LoVo (cell line): ENCODE measurements at places on chromosomes 6 and 20.
A peak's percentile ranks its signal among the peaks of the same experiment; 100 is the strongest.

DNA sequence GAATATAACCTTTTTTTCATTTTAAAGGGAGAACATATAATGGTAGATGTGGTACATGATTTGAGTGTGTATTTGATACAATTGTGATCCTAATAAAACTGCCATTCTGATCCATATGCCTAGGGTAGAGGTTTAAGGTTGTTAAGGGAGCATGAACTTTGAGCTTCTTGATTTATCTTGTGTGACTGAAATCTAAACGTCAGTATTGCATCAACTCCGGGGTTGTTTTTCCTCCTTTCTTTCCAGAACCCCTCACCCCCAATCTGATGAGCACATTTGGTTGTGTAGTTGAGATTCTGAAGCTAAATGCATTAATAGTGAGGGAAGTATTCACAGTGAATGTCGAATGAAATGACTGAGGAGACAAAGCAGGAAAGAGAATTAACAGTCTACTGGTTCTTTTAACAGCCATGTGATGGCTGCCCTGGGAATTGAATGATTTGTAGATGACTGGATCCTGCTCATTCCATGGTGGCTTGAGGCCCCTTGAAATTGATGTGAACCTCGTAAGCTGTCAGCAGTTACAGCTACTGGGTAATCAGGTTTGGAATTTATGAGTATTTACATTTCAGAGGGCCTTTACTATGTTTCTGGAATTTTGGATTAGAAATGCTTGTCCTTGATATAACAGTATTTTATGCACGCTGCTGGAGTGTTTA lies 44.8 kb downstream of the FARS2 start:
- DNase-seq: no peak

DNA sequence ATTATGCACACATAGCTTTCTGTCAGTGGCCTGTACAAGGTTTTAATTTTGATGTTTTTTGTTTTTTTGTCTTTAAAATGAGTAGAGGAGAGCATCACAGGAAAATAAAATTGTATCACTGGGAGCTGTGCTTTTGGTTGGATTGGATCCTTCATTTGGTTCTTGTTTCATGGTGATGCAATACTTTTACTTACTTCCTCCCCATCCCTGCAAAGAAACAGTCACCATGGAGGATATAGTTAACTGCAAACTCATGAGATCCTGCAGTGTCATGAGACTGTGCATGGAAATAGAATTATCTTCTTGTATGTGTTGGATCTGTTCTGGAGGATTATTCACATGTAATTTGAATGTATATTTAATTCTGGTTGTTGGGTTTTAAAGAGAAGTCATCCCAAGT lies 122.3 kb downstream of the JARID2 start:
- no peak for DNase-seq

- DNase-seq: peak; percentile 18
Measured at GRCh38 chr6:139820210-139820609, 445.8 kb upstream of the CITED2 start.

GRCh38 chr6:167795321-167795811 lies 31.3 kb upstream of the AFDN start:
- DNase-seq: no peak

DNA sequence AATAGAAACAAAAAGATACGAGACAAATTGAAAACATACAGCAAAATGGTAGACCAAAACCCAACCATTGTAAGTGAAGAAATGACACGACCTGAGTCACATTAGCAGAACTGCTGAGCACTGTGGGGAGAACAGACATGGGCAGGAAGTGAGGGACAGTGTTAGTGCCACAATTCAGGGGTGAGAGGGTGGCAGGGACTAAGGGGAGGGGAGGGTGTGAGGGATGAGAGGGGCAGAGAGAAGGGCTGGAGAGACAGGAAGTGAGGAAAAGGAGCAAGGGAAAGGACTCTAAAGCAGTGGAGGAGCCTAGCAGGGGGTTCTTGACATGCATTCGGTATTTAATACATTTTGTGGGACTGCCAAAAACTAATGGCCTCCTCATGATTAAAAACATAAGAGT lies 45.0 kb upstream of the TRIM26 start:
- DNase-seq: no peak

GRCh38 chr20:34771680-34772081 lies 53.8 kb downstream of the NCOA6 start:
- DNase-seq: no peak

- no peak for DNase-seq
Measured at GRCh38 chr6:139308286-139308916, 16.6 kb upstream of the TXLNB start.

DNA sequence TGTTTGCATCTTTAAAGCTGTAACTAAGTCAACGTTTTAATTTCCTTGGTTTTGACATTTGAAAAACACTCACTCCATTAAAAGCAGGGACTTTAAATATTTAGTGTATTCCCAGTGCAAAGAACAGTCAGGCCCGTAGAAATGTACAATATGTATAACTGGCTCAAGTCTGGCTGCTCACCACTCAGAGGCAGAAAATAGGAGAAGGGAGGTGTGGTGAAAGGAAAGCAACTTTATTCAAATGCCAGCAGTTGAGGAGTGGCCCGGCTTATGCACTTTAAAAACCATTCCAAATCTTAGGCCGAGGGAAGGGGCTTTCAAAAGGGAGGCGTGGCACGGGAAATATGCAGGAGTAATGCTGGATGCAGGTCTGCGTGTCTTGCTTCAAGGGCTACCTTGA lies 120.6 kb downstream of the TMEM200A start:
- no peak for DNase-seq

- no peak for DNase-seq
Measured at GRCh38 chr6:163782436-163783003, 368.0 kb downstream of the QKI start.

GRCh38 chr6:45830441-45831139 lies 185.1 kb downstream of the CLIC5 start:
- no peak for DNase-seq

DNA sequence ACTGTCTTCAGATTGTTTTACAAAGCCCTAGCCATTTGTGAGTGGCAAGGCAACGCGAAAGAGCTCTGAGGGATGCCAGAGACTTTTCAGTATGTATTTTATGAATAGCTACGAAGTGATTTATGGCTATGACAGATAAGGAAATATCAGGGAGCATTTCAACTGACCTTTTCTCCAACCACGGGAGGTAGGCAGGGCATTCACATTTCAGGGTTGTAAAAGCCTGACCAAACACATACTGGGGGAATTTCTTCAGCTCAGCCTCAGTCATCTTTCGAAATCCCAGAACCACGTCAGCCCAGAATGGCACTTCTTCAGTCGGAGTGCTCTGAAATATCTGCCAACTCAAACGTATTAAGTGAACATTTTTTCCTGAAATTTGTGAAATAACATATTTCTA lies 10.8 kb downstream of the DDO start:
- DNase-seq: no peak

- no peak for DNase-seq
Measured at GRCh38 chr6:24313251-24314141, 44.4 kb downstream of the DCDC2 start.
